ENCODE measurements at places on chromosomes 3 and 15.
A peak's percentile ranks its signal among the peaks of the same experiment; 100 is the strongest.

- DNase-seq: no peak
Measured at GRCh38 chr3:15934389-15935195, 136.8 kb upstream of the ANKRD28 start.

DNA sequence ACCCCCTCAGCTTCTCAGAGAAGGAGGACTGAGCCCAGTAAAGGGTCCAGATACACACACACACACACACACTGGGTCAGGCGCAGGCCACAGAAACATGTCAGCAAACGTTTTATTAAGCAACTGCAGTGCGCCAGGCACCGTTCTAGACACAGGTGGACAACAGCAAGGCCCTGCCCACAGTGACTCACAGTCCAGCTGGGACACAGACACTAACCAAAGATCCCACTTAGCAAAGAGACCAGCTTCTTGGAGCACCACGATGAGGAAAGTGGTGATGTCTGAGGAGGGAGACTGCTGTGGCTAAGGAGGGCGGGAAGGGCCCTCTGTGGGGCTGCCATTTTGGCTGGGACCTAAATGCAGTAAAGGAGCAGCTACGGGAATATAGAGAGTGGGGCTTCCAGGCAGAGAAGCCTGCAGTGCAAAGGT lies 2.8 kb upstream of the VILL start:
- DNase-seq: no peak

- no peak for DNase-seq
Measured at GRCh38 chr3:194573680-194574437, 59.4 kb downstream of the TMEM44 start.

GRCh38 chr3:7658294-7658693 lies 797.4 kb downstream of the GRM7 start:
- no peak for DNase-seq

DNA sequence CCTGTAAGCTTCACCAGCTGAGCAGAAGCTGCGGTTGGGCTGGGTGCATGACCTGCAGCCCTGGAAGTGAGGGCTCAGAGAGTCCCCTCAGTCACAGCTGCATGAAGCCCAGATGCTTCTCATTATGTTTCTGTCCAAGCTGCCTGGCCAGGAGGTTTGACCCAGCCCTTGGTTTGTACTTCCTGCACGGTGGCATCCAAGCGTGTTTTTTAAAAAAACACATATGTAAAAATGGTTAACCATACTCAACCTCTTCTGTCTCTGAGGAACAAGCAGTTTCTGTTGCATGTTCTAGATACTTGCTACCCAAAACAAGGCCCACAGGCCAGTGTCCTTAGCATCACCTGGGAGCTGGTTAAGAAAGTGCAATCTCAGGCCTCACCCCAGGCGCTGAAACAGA lies 76.0 kb upstream of the ATP10A start:
- DNase-seq: no peak

GRCh38 chr15:66424963-66425612 lies 38.4 kb downstream of the MAP2K1 start:
- no peak for DNase-seq

GRCh38 chr3:53510508-53510907 lies 16.1 kb downstream of the CACNA1D start:
- no peak for DNase-seq

DNA sequence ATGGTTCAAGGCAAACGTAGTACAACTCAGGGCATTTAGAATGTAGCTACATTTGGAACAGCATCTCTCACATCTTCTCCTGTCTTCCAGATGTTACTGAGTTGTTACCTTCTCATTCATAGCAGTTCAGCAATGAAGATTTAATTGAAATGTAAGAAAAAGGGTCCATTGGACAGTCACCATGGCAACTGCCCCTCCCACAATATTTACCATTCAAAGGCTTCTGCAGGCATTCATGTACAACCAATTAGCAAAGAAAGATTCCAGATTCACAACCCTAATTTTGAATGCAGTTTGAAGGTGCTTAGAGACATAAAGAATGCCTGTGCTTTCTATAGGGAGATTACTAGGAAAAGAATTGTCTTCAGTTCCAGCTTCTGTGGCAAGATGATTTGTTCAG lies 22.2 kb downstream of the SCN11A start:
- DNase-seq: no peak

DNA sequence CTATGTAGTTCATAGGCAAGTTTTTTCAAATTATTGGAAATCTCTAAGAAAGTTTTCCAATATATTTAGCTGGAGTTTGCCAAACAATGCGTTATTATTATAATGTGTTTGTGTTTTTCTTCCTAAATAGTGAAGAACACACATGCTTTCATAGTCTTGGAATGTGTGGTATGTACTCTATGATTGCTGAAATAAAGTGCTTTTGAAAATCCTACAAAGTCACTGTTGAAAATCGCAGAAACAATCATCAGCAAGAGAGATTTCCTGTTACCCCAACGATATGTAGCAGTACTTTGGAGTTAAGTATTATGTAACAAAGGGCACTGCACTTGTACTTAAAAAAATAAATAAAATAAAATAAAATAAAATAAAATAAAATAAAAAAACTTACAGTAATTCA lies 796.2 kb downstream of the NAALADL2 start:
- DNase-seq: no peak

- no peak for DNase-seq
Measured at GRCh38 chr3:116971531-116971930, 262.0 kb downstream of the TUSC7 start.

DNA sequence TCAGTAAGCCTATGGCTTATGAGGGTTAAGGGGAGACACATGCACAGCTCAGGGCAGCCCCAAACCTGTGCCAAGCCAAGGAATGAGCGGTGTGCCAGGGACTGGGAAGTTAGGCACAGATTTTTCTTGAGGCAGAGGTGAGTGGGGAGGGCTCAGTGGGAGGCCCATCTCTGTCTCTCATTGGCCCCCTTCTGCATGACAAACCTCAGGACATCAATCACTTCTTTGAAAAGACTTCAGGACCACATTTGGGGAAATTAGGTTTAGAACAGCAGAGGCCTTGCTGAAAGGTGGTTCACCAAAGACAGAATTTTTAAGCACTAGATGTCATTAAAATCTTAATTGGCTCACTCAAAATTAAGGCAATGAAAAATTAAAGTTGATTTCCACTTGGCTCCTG lies 57.2 kb downstream of the RAB11A start:
- DNase-seq: no peak

DNA sequence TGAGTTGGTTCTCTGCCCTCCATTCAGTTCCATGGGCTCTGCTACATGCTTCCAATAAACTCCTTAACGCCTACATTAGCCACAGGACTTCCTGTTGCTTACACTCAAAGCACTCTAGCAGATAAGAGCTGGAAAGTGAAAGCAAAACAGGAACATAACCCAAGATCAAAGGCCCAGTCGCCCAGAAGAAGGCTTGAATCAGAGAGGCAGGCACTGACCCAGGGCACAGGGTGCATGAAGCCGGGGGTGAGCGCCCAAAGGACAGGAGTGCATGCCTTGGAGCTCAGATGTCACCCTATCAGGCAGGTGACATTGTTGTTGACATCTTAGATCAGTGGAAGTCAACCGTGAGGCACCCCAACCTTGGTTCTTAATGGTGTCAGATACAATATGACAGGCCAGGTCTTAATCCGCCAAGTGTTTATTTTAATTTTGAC lies 235.1 kb downstream of the UACA start:
- peak; percentile 46 for DNase-seq

DNA sequence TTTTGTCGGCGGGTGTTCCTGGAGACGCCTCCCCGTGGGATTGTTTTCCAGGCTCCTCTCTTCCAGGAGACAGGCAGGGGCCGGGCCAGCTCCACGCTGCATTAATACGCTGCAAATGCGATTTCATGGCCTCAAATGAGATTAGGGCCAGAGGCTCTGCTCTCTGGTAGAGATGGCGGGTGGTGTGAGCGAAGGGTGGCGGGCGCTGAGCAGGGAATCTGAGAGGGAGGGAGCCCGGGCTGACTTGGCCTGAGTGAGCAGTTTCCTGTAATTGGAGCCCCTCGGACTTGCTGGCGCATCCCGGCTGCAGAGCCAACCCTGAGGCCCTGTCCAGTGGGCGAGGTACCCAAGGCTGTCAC lies 7.4 kb upstream of the CCDC33 start:
- DNase-seq: peak; percentile 27

DNA sequence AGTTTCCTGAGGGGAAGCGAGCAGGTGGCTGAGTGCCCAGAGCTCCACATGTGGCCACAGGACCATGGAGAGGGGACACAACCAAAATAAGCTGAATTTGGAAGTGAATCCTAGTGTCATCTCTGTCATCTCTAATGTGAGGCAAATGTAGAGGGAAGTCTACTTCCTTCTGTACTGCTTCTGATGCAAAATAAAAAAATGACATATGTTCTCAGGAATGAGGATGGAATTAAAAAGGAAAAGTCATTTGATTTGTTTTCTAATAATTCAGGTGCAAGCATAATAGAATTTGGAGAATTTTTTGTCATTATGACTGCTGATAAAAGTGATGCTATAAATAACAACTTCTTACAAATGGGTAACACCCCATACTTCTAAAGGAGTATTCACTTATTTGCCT lies 59.5 kb upstream of the POU1F1 start:
- no peak for DNase-seq

GRCh38 chr3:196991581-196992460 lies 23.2 kb upstream of the PIGZ start:
- DNase-seq: no peak

DNA sequence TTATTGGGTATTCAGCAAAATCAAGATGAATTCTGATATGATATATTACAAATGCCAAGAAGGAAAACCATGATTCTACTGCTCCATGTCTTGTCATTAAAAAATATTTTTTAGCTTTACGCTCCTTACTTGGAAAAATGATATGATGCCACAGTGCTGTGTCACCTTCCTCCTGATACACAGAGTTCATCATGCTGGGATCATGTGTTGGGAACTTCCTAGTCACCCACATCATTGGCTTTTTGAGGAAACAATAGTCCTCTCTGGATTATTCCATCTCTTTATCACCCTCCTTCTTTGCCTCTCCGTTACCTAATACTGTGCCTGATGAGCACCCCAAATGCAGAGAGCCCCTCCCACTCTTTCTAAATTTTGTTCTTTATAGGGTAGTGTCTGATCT lies 94.3 kb upstream of the PFN2 start:
- no peak for DNase-seq

DNA sequence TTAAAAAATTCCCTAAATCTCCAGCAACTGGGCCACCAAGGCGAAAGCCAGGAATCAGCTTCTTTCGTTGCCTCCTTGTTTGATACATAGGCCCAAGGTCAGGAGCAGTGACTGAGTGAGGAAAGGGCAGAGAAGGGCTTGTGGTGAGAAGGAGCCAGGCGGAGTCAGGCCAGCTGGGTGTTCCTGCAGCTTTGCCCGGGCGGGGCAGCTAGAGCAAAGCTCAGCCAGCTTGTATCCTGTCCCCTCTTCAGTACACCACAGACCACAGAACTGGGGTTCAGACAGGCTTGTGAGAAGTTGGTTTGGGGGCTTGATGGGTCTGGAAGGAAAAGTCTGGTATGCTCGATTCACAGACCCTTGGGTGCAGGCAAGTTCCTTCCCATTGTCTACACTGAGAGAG lies 52.6 kb downstream of the CCK start:
- DNase-seq: no peak

DNA sequence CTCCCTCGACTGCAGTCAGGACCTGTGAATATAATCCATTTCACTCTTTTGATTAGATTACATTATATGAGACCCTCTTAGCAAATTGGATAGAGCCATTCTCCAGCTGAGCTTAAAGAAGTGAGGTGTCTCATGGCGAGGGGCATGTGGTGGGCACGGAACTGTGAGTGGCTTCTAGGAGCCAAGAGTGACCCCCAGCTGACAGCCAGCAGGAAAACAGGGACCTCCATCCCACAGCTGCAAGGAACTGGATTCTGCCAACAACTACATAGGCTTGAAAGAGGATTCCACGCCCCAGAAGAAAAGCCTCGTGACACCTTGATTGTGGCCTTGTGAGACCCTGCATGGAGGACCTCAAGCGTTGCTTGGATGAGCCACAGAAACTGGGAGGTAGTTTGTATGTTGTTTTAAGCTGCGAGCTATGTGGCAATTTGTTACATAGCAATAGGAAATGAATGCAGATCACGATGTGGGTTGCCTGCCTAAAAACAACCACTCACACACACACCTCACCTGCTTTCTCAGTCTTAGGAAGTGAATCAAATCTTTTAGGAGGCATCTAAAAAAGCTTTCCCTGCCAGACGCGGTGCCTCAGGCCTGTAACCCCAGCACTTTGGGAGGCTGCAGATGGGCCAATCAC lies 84.2 kb upstream of the BHLHE40 start:
- DNase-seq: no peak

DNA sequence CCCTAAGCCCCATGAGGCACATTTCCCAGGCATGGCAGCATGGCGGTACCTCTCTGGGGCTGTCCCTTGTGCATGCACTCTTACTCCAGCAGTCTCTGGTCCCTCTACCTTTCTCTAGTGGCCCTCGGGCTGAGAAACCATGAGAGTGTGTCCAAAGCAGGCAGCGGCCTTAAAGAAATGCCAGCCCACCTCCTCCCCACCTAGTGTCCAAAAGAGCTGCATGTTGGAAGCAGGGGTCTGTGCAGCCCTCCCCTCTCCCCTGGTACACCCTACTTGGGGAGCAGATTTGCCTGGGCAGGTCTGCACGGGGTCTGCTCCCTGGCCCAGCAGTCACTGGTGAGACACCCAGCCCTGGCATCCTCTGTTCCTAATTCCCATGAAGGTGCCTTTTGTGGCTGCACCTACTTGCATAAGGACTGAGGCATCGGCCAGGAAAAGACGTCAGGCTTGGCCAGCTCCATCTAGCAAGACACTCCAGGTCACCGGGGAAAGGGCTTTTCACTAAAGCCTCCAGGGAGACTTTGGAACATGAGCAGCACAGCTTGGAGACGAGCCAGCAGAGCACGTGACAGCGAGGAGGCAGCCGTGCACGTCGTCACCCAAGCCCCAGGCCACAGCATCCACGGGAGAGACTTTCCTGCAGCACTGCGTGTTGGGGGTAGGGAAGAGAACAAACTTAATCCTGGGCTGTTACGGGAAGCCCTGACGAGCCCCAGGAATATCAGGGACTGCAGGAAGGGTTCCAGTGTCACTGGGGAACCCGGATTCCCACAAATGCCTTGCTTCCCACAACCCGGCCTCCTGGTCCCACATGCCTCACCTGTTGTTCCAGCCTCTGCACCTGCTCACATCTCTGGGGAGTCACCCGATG lies 38.8 kb downstream of the TM2D3 start:
- peak; percentile 25 for DNase-seq

DNA sequence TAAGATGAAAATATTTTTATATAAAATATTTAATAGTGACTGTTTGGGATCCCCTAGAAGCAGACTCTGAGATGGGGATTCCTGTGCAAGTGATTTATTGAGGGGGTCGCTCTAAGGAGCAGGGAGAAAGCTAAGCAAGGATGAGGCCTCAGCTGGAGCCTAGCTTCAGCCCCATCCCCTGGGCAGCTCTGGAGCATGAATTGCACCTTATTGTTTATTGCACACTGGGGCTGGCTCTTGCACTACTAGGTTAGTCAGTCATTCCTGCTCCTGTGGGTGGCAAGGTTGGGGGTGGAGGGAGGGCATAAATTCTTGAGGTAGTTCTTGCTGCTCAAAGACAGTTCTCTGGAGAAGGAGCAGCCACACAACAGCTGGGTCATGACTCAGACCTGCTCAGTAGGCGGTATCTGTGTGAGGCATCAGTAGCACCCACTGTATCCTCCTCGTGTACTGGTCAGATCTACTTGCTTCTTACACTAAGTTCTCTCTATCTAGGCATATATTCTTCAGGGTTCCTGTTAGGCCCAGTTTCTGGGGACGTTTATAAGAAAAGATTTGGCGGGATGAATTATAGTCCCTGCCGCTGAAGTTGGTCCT lies 27.2 kb upstream of the TNFSF10 start:
- DNase-seq: peak; percentile 83

Measured in astrocyte of the spinal cord (primary cell).